Activated CD4-positive, alpha-beta T cell treated with anti-CD3 and anti-CD28 coated beads, Interleukin-2, amount 50 U/mL, for 4 hours (primary cell): ENCODE measurements at places on chromosomes 11 and 22.

GRCh38 chr11:98107736-98108135 is 913.0 kb upstream of the CNTN5 start:
- no peak for DNase-seq

GRCh38 chr11:34502949-34503348 is 10.6 kb downstream of the ELF5 start:
- DNase-seq: no peak

- DNase-seq: no peak
These were observed 47.6 kb downstream of the EXPH5 start for GRCh38 chr11:108545909-108546501.

DNA sequence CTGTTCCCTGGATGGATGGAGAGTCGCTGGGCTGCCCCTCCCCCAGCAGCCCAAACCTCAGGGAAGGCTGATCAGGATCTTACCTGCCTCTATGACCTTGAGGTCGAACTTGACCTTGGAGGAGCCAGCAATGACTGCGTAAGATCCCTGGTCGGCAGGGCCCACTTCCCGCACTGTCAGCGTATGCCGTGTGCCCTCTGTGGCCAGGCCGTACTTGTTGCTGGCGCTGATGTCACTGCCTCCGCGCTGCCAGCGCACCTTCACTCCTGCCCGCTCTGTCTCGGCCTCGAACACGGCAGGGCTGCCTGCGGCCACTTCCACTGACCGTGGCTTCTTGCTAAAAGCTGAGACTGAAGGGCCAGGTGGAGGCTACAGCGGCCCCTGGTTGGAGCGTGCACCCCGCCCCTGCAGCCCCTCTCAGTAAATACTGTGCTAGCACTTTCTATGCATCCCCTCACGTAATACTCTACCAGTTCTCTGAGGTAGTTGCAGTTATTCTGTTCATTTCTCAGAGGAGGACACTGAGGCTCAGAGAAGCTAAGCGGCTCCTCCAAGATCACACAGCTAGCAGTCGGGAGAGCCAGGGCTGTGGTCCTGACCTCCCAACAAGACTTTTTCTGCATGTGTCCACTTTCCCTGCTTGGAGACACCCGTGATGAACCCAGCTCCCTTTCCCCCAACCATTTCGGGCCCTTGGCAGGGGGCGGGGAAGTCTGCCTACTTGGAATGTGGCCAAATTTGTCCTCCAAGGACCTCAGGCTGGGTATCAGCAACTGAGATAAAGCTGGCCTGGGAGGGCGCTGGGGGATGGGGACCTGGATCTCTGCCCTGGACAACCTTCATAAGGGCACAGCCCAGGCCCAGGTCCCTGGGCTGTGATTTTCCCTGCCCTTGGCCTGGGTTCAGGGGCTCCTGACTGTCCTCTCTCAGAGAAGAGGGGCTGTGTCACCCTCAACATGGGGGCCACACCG is 1.1 kb downstream of the MYBPC3 start:
- no peak for DNase-seq

- DNase-seq: no peak
These were observed 118.9 kb upstream of the LMO1 start for GRCh38 chr11:8382436-8383053.

- no peak for DNase-seq
These were observed 63.5 kb downstream of the SIK2 start for GRCh38 chr11:111665777-111666176.

DNA sequence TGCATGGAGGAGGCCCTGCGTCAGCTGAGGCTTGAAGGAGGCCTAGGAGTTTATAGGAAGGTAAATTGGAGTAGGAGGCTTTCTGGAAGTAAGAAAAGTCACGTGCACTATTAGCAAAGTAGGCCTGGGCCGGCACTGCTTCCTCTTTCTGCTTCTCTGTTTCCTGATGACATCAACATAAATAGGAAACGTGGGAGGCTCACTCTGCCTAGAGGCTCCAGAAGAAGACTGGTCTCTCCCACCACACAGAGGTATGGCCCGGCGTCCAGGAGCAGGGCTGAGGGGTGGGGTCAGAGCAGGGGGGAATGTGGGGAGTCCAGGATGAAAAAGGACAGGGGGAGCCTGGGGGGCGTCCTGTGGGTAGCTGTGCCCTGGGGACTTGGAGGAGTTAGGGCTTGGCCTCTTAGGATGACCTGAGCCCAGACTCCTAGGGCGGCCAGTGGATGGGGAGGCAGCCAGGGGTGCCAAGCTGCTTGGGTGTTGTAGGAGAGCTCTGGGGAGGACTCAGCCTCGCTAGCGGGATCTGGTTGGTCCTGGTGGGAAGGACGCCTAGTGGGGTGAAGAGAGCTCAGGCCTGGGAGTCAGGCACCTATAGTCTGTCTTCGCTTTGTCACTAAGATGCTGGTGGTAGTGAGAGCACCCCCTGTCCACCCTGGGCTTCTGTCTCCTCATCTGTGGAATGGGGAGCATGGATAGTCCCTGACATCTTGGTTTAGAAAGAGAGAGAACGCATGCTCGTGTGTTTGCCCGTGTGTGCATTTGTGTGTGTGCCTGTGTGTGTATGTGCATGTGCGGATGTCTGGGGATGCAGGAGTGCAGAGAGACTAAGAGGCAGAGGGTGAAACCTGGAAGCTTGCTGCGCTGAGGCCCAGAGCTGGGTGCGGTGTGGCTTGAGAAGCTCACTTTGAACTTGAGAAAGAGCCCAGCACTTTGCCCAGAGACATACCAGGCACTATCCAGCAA is at the start of gene CSF2RB:
Gene CSF2RB, plus strand, starts transcription at position 202 of the 963 bp plus-strand sequence. CDS start 8,580 bp downstream, outside the sequence.
- DNase-seq: no peak

- DNase-seq: no peak
These were observed 16.8 kb downstream of the CBL start for GRCh38 chr11:119222891-119223290.

- DNase-seq: no peak
These were observed 1.8 kb upstream of the RNF169 start for GRCh38 chr11:74746868-74747267.

DNA sequence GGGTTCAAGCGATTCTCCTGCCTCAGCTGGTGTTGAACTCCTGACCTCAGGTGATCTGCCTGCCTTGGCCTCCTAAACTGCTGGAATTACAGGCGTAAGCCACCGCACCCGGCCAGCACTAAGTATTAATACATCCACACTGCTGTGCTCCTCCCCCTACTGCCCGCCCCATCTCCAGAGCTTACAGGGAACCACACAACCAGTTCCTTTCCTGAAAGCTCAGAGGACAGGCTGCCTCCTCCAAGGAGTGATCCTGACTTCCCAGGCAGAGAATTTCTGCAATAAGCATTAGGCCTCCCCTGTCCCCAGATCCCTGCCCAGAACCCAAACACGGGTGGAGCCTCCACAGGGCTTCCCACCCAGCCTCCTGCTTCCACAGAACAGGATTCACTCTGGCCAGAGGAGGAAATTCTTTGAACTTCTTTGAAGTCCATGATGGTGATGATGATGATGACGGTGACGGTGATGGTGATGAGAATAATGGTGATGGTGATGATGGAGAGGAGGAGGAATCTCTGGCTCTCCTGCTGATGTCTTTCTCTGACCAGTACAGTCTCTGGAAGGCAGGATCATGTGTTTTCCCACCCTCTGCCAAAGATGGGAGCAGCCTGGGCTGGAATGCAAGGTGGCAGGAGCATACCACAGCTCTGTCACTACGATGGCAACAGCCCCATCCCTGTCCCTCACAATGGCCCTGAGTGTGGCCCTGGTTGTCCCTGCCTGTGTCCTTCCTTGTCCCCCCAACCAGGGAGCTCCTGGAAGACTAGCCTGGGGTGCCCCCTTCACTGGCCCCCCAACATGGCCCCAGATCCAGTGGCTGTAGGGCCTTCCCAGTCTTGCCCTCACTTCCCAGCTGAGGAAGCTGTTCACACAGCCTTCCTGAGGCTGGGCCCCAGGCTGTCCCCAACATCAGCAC is 33.5 kb upstream of the CSNK1E start:
- DNase-seq: no peak

DNA sequence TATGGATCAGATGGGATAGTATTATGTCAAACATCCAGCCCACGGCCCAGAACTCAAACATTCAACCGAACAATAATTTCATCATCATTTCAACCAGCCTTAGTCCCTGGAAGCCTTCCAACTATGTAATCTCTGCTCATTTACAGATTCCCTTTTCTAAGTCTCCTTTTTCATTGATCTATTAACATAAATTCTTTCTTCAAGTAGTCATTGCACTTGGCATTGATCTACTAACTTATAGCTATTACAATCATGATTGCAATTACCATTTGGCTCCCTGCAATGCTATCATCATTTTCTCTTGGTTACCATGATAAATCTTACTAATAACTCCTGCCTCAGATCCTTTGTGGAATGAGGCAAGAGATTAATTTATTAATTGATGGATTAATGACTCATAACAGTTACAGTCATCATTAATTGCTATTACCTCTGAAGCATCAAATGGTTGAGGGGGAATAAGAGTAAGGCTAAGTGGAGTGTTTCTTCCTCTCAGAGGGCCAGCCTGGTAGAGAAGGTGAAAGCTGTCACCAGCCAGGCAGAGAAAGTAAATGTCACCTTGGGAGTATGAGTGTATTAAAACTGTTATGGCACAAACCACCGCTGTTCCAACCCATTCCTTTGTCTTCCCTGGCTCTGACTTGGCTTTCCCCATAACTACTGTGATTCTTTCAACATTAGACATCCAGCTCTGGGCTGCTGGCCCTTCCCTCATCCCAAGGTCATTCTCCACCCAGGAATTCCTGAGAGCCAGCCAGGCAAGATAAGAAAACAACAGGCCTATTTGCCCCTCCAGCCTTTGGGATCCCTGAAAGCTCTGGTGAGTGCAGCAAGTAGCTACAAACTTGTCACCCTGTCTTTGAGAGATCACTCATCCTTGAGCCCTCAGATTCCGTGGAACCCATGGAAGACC is 174.7 kb downstream of the RRAS2 start:
- DNase-seq: no peak

DNA sequence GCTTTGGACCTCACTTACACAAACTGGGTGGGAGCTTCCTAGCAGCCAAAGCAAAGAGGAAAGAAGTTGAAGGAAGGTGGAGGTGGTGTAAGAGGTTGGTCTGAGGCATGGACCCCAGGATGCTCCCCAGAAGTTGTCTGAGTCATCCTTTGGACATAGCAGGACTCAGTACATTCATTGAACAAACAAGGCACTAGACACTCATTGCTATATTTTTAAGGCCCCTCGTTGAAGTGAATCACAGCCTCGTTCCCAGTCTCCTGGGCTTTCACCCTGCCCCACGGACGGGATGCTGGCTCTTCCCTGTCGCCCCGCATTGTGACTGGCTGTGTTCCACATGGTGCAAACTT is 95.9 kb upstream of the FGF3 start:
- DNase-seq: no peak

GRCh38 chr11:32830413-32830738 is 649 bp downstream of the PRRG4 start:
- DNase-seq: no peak

DNA sequence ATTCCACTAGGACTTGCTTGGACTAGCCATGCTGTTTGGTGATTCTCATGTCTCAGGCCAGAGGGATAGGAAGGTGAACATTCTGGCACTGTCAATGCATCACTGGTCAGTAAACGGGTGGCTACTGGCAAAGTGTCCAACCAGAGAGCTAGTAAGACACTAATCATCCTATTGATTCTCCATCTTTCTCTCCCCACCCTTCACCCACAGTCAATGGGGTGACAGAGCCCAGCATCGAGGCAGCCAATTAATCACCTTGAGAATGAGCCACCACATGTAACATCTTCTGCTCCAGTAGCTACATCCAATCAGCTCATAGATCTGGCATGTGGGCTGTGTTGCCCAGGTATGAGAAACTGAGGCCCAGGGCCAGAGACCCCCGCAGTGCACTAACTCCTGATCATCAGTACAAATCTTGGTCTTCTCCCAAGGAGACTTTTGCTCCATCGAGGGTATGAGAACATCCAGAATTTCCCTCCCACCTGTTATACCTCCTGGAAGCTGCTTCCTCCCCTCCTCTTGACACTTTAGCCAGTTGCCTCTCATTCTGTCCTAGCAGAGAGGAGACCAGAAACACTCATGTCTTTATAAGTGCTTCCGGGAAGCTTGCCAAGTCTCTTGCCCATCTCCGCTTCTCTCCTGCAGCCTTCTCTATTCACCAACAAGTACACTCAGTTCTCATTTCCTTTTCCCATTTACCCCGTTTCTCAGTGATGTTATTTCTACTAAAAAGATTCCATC is 17.0 kb downstream of the HTR3A start:
- no peak for DNase-seq

- DNase-seq: no peak
These were observed 184.5 kb downstream of the EFCAB6 start for GRCh38 chr22:43627485-43628213.

- no peak for DNase-seq
These were observed 210.5 kb downstream of the CTTN start for GRCh38 chr11:70608568-70609470.

- no peak for DNase-seq
These were observed 4.7 kb downstream of the DDIAS start for GRCh38 chr11:82906236-82906635.
